Activated T-helper 1 cell treated with anti-CD3 and anti-CD28 coated beads, Interleukin-2, amount 50 U/mL, for 16 hours (primary cell): ENCODE measurements at places on chromosomes 6 and 20.

DNA sequence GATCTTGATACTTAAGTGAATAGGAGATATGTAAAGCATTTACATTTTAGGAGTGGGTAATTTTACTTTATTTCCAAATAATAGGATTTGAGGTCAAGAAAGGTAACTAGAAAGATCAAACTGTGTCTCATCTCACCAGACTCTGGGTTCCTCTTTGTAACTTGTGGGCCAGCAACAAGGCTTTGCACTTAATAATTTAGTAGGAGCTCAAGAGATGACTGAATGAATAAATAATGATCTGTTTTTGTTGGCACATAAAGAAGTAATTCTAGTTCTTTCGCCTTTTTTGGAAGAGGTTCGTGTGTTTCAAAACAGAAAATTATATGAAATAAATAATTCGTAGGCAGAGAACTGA lies 67.4 kb upstream of the FABP7 start:
- no peak for DNase-seq

- DNase-seq = no peak
Measured at GRCh38 chr6:132499757-132500156, 13.2 kb downstream of the STX7 start.

GRCh38 chr6:131009790-131010189 lies 53.3 kb downstream of the EPB41L2 start:
- DNase-seq = no peak

GRCh38 chr6:127458222-127458621 lies 967 bp downstream of the KIAA0408 start:
- DNase-seq = no peak

DNA sequence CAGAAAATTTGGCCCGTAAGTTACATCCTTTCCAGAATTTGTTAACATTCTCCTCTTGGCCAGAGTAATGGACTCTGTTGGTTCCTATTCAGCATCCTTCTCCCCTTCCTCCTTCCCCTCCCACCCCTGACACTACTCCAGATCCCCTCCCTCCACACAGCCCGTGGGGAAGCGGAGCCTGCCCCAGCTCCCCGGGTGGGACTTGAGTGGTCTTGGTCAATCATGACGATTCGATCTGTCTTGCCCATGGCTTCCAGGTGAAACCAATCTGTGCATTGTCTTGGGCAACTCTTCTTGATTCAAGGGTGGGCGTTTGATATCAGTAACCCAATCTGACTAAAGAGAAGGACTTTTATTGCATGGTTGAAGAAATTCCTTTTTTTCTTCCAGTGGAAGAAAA lies 143.9 kb downstream of the ANKRD60 start:
- no peak for DNase-seq

DNA sequence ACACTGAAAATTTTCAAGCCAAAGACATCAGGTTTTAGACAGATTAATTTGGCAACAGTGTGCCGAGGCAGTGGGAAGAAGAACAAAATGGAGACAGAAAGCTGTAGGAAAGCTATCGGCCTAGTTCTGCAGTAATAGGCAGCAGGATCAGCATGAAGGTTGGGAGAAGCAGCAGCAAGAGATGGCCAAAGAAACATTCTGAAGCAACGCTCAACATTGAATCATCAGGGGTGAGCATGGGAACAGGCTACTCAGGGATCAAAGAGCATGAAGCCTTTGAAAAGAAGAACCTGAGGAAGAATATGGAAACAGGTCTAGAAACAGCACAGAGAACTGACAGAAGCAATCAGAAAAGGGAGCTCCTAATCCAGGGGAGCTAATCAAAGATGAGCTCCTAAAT lies 7.1 kb upstream of the DST start:
- no peak for DNase-seq
